Activated T-helper 9 cell treated with anti-CD3 and anti-CD28 coated beads, Interleukin-2, amount 50 U/mL, for 16 hours (primary cell): ENCODE measurements at places on chromosomes 2 and 18.

GRCh38 chr2:42696987-42697386, 66.9 kb downstream of the OXER1 start:
- no peak for DNase-seq

- DNase-seq = no peak
Measured at GRCh38 chr2:47675196-47675825, 107.6 kb upstream of the MSH6 start.

DNA sequence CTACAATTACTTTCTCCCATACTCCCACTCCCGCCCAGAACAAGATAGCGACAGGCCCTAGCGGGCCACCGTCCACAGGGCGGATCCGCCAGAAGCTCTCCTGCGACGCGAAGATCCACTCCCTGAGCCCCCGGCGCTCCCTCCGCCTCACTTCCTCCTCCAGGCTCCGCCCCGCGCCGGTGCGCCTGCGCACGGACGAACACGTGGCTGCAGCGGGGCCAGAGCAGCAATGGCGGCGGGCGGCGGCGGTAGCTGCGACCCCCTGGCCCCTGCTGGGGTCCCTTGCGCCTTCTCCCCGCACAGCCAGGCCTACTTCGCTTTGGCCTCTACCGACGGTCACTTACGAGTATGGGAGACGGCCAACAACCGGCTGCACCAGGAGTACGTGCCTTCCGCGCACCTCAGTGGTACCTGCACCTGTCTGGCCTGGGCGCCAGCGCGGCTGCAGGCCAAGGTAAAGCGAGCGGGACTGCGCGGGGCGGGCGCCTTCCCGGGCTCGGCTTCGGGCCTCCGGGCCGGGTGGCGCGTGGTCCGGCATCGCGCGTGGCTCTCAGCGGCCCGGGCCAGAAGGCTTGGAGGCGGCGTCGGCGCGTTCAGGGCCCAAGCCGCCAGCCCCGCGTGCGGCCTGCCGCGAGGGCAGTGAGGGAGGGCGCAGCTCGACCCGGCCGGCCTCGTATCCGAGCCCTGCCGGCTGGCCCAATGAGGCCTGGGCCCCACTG, at the start of gene WDR43:
Gene WDR43 (plus strand): TSS at position 198 of the 719 bp plus-strand sequence. CDS start 32 bp downstream, at position 230.
- DNase-seq = peak; percentile 99

- DNase-seq = no peak
Measured at GRCh38 chr18:49728542-49728941, 84.8 kb downstream of the ACAA2 start.

DNA sequence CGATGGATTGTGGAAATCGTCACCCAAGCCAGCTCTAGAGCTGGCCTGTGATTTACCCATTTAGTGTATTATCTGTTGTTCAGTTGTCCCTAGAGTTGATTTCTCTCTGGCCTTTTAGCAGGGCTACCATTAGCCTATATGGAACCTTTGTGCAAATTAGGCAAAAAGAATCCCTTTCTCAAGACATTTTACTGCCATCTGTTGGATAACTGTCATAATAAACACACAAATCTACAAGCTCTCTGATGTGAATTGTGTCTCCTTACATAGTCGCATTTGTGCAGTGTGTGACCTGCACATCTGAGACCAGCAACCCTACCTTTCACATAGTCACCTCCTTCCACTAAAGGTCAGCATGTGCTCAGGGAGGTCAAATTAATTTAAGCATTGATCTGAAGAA, 34.0 kb downstream of the LOXHD1 start:
- no peak for DNase-seq

DNA sequence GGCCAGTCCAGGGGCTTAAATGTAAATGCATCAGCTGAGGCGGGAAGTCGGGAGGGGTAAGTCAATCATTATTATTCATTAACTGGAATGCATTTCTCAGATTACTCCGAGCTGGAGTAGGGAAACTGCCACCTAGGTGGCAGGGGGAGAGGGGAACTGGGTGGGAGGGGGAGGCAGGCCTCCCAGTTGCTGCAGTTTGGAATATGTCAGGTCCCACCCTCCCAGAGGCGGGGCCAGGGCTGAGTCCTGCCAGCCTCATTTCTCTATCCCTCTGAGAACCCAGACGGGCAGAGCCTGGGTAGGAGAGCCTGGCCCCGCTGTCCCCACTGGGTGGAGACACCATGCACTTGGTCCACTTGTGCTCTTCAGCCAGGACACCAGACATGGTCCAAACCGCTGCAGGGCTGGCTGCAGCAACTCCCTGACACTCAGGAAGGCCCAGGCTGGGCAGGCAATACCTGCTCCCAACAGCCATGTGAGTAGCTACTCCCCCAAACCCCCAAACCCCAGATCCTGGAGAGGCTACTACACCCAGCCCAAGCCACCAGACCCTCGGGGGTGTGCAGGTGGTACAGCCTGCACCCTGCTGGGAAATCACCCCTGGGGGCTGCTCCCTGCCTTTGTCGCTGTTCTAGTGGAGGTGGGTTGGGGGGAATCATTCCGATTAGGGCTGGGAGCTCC, at the start of gene GPBAR1:
Gene GPBAR1 (plus strand): TSS at position 274 of the 681 bp plus-strand sequence. CDS start 1,710 bp downstream, outside the sequence.
- no peak for DNase-seq

GRCh38 chr2:210459880-210460279, 16.7 kb downstream of the LANCL1 start:
- DNase-seq = no peak

GRCh38 chr2:201972621-201973255, 60.9 kb upstream of the FZD7 start:
- no peak for DNase-seq

DNA sequence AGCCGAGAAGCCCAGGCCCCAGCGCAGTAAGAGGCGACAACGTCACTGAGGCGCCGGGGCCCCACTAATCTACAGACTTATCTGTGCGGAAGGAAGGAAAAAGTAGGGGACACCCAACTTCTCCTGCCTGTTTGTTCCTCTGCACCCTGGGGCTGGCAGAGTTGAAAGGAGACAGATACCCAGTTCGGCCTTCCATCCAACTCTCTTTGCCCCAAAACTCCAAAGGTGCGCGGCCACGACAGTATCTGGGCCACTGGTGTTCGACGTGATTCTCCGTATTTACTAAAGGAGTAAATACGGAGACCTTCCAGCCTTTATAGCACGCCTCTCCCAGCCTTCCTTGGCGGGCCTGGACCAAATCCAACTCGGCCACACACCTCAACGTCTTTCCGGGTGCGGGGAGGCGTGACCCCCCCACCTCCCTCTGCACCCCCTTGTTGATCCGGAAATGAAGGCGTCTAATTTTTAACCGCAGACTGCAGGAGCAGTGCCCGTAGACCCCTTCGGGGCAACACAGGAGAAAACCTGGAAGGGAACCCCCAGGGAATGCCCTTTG, 1.6 kb downstream of the SMAD7 start:
- no peak for DNase-seq

- peak; percentile 47 for DNase-seq
Measured at GRCh38 chr2:136305517-136306192, 187.7 kb upstream of the CXCR4 start.

DNA sequence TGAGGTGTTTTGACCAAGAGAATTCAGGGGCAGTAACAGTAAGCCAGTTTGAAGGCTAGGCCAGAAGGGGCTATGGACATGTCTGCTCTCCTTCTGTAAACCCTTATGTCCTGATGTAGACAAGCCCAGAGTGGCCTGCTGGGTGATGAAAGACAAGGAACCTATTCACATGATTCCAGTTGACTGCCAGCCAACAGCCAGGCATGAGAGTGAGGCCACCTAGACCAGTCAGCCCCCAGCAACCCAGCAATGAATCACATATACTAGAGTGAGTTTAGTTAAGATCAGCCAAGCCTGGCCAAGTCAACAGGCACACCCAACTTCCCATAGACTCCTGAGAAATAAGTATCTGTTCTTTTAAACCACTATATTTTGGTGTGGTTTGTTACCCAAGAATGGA, 1889.7 kb upstream of the CELF4 start:
- no peak for DNase-seq

GRCh38 chr2:171134624-171135230, 26.0 kb downstream of the TLK1 start:
- DNase-seq = no peak

DNA sequence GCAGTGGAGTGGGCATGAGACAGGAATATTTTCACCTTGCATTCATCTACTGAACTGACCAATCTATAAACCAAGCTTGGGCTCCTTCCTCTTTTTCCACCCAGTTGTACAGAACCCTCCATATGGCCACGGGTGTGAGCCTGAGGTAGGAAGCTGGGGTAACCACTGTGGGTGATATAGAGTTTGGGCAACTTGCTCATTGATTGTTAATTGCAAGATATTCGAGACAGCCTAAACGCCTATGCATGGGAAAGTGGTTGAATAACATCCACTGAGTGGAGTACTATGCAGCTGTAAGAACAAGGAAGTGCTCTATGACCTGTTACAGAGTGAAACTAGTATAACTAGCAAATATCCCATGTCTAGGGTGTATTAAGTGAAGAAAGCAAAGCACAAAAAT, 7.3 kb upstream of the VAPA start:
- no peak for DNase-seq

GRCh38 chr2:21038403-21039073, 5.3 kb downstream of the APOB start:
- DNase-seq = no peak

DNA sequence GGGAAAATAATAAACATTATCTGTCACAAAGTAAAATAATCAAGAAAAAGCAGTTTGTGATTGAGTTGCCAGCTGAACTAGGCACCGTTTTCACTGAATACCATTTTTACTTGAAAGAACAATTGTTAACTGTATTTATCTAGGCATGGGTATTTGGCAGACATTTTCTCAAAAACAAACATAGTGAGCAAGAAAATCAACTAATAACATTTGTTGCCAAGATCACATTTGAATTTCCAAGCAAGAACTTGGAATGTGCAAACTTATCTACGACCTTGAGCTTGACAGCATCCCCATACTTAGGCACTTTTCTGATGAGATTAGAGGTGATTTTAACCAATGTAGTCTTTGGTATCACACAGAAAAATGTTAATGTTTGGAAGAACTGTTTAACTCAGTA, 16.7 kb downstream of the SS18 start:
- no peak for DNase-seq

DNA sequence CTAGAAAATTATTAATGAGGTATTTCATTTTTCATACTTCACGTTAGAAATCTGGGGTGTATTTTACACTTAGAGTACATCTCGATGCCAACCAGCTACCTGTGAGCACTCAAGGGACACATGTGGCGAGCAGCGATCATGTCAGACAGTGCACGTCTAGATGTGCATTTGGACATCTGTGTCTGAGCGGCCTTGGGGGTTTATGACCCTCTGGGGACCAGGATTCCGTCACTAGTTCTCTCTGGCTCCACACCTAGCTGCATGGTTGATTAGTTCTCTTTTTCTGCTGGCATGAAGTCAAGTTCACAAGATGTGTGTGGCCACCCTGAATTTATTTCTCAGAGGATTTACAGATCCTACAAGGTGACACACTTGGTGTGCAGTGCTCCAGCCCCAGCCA, 192.2 kb downstream of the TSN start:
- DNase-seq = no peak

DNA sequence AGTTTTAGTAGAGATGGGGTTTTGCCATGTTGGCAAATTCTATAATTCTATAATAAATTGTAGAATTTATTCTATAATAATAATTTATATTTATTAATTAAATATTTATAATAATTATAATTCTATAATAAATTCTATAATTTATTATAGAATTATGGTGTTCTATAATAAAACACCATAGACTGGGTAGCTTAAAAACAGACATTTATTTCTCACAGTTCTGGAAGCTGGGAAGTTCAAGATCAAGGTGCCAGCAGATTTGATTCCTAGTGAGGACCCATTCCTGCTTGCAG, 130.9 kb upstream of the PELI1 start:
- no peak for DNase-seq
